ENCODE measurements at places on chromosomes 3 and 15.

GRCh38 chr3:158770741-158771350 lies 31.0 kb upstream of the MFSD1 start:
- DNase-seq = no peak

- no peak for DNase-seq
Observed at GRCh38 chr3:106421909-106422308, 553.1 kb upstream of the CBLB start.

DNA sequence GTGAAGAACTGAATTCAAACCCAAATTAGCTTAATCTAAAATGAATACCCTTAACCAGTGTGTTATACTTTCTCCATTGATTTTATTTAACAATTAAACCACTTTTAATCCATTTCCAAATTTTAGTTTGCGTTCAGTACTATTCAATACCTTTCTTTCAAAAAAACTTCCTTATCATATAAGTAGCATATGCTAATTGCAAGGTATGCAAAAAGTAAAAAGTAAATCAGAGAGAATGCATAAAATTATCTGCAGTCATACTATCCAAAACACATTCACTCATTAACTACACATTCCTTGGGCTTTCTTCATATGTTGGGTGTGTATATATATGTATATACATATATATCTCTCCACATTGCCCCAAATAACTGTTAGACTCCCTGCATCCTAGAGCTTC lies 208.8 kb downstream of the CADM2 start:
- DNase-seq = no peak

DNA sequence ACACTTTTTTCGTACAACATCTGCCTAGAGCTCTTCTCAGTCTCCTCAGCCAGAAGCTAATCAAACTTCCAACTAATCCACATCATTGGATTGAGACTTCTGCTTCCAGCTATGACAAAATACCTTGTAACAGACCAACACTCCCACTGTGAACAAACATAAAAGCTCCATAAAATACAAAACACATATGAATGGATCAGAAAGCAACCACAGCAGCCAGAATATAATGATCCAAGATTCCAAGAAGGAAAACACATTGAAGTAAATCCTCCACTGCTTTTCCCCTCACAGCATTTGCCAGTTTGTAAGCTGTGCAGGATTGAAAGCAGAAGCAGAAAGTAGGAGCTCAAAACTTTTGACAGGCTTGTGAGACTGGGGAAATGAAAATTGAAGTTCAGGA lies 863.2 kb downstream of the TUSC7 start:
- DNase-seq = no peak

DNA sequence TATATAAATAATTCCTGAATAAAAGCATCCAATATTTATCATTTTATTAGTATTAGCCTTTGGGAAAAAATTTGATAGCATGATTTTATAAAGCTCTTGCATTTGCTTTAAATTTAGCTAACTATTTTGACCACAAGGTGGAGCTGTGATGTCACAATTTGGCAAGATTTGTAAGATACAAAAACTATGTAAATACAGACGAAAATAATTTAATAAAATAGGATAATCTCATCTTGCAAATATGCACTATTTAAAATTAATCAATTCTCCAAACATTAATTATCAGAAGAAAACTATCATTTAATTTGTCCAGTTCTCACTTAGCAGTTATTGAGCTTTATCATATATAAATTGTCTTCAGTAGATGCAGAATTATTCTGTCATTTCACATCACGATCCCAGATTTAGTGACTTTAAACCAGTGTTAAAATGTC lies 95.4 kb downstream of the PLOD2 start:
- DNase-seq = no peak

DNA sequence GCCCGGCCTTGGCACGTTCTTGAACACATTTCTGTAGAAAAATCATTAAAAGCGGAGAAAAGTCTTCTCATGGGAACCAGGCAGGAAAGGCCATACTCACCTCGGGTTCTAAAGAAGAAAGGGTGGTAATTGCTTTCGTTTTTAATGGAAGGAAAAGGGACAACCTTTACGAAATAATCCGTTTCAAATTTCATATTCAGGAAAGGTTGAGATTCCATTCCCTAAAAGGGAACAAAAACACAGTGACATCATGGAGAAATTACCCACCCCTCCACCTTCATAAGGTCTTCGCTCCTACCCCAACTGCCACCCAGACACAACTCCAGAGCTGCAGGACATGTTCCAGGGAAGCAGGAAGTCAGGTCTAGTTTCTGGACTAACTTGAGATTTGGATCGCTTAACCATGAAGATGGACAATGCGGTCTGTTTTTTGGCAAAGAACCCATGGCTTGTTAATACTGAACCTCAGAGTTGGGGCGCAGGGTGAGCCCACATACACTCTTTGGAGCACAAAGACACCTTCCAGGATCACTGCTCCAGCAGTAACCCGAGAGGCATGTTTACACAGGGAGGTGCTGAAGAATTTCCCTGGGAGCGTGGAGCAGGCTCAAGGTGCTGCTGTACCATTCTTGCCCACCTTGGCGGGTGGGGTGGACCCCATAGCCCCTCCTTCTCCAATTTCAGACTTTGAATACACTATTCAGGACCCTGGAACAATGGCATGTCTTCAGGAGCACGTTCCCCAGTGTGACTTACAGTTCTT lies 49.2 kb downstream of the SPATA12 start:
- DNase-seq = no peak

DNA sequence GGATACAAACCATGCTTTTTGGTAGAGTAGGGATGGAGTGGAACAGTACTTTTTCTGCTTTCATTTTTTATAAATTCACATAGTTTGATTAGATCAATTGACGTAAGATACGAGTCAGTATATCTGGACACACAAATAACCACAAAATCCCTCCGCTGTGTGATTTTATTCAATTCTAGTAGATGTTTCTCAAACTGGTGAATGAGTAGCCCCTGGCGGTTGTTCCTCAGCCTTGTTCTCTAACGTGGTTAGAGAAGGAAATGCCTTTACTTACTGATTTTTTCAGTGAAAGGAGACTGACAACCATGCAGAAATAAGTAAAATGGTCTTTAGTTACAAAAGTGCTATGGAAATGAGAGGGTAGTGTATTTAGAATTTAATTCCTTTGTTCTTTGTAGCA lies 161.0 kb downstream of the TCF12 start:
- no peak for DNase-seq

GRCh38 chr3:73030073-73030597 lies 31.3 kb upstream of the EBLN2 start:
- no peak for DNase-seq

GRCh38 chr15:37037071-37037655 lies 63.2 kb downstream of the MEIS2 start:
- DNase-seq = no peak
